Tibial nerve (tissue), 4 donors: ENCODE measurements at places on chromosomes 11 and 22. TPM values are rescaled to one million over a fixed set of nuclear protein-coding genes. Genes with fewer than 3 reads are reported as not detected.

DNA sequence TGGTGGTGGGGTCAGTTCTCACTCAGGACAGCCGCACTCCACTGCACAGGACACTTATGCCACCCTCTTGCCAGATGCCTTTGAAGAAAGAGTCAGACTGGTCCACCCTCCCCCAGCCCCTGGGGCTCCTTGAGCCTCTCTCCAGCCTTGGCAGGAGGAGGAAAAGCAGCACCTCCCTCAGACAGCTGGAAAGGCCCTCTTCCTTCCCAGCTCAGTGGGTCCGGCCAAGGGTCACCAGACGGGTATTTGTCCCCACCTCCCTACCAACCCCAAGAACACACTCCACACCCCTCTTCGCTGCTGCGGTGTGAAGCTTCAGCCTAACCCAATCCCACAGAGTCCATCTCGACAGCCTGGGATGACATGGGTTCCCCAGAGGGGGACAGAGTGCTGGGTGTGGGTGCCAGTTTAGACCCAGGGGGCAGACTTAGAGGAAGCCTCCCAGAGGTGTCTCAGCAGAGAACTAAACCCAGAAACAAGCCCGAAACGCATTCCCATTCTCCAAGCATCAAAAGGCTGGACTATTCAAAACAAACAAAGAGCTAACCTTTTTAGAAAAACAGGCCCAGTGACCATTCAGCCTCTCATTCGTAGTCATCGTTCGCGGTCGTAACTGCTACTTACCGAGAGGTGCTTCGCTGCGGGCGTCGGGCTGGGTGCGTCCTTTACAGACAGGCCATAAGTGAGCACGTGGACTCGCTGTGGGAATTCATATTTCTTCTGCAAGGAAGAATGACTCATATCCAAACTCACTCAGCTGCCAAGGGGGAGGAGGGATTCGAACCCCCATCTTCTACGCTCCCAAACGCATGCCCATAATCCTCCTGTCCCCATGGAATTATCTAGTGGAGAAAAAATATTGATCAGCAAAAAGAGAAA lies 57.5 kb upstream of the ANO1 start:
- DNase-seq: no peak

- no peak for DNase-seq
These were observed 44.9 kb downstream of the OR4C46 start for GRCh38 chr11:54558919-54559318.

GRCh38 chr22:22080270-22080669 lies 97.7 kb upstream of the TOP3B start:
- DNase-seq: no peak

POTEH gene
- not detected for total RNA-seq

OR6A2 gene
- total RNA-seq: not detected

SCGB1A1 gene
- total RNA-seq: not detected

HMGXB4 gene
- total RNA-seq: 16.8 TPM

BDNF gene
- total RNA-seq: not detected

ST13 gene
- 111 TPM for total RNA-seq
